ENCODE measurements at places on chromosomes 4 and X. TPM values are rescaled to one million over a fixed set of nuclear protein-coding genes. Genes with fewer than 3 reads are reported as not detected.

GRCh38 chrX:39817754-39818470 lies 279.8 kb downstream of the BCOR start:
- DNase-seq: no peak

DNA sequence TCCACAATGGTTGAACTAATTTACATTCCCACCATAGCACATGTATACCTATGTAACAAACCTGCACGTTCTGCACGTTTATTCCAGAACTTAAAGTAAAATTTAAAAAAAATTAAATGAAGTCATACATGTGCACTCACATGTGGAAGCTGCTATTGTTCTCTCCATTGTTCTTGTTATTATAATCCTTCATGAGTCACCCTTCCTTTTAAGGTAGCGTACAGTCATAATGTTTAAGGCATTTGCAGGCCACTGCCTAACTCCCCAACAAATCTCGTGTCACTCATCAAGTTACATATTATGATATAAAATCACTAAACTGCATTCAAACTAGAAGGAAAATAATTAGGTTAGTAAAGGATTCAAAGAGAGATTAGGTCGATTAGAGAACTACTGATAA lies 63.6 kb downstream of the SLC7A11 start:
- no peak for DNase-seq

DNA sequence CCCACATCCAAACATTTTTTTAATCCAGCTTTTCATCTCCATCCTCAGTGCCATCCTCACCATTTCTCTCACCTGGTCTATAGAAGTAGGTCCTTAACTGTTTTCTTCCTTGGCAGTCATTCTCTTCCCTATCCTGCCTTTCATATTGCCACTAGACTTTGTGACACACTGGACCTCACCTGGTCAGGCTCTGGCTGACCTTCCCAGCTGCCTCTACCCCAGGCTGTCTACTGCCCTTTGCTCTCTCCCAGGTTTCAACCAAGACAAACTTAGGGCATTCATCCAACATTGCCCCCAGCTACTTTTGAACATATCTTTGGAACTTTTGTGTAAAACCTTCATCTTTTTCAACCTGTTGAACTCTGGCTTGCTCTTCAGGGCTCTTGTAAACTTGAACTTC lies 39.8 kb downstream of the TRAPPC11 start:
- DNase-seq: no peak

DNA sequence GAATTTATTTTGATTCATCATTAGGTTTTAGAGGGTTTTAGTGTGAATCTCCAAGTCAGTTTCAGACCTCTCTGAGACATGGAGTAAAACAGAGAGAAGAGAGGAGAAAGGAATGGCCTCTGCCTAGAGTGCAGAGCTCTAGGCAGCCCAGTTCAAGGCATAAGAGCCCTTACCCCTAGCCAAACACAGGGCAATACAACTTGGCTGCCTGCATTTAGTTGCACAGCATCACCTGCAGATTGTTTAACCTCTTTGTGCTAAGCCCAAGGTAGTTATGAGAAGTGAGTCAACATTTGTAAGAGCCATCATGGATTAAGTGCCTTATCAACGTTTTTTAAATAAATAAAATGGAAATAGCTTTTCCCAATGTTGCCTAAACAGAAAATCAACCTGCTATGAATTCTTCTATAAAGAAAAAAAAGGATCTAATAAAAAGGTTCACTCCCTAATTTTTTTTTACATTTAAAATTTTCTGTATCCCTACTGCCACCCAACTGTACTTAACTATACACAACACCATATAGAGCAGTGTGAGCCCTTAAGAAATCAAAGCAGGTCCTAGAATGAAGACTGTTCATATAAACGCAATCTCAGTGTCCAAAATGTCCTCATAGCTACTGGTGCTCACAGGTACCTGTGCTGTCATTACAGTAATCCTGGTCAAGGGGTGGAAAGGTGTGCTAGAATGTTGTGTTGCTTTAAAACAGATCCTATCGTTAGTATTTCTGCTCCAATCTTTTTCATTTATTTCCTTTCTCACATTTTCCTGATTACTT lies 36.0 kb downstream of the PF4 start:
- no peak for DNase-seq

The HTRA3 gene
- 3.5 TPM for total RNA-seq

The DCHS2 gene
- not detected for total RNA-seq

The GUCY1B1 gene
- 20.5 TPM for total RNA-seq

The MSX1 gene
- total RNA-seq: 4.8 TPM
